LHCN-M2 (cell line): ENCODE measurements at places on chromosomes 7 and 10. TPM values are rescaled to one million over a fixed set of nuclear protein-coding genes. Genes with fewer than 3 reads are reported as not detected.

- no peak for DNase-seq
Measured at GRCh38 chr7:31028417-31028992, 23.6 kb upstream of the ADCYAP1R1 start.

STK31 gene
- total RNA-seq, result not detected in 2 replicates

GRCh38 chr10:133324198-133324792, 12.4 kb downstream of the CALY start:
- DNase-seq, result peak; percentile 25

ZNF37A gene
- total RNA-seq, result 10.9 and 11.6 TPM in 2 replicates

DNA sequence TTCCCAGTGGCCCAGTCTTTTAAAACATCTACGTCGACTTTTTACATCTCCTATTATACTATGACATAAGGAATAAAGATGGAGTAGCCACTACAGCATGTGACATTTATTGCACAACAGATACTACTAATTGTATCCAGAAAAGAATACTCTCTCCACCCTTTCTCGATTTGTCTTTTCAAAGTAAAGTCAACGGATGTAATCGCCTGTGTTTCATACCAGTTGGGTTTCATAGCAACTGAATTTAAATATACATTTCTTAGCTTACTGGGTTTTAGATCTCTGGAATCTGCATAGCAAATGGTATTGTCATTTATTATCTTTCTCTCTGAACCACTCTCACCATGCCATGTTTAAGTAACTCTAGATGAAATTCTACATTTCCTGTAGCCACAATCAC, 86.4 kb upstream of the TRIL start:
- peak; percentile 18 for DNase-seq
